ENCODE measurements at places on chromosomes 4 and X.

- DNase-seq, result no peak
These were observed 29.4 kb downstream of the XG start for GRCh38 chrX:2781226-2781571.

- no peak for DNase-seq
These were observed 385.6 kb upstream of the FGF16 start for GRCh38 chrX:77061545-77061944.

GRCh38 chrX:152177052-152177451, 38.7 kb upstream of the MAGEA10 start:
- DNase-seq, result no peak

- no peak for DNase-seq
These were observed 492 bp upstream of the NKX3-2 start for GRCh38 chr4:13544606-13545393.

GRCh38 chr4:184666670-184667069, 17.1 kb downstream of the PRIMPOL start:
- no peak for DNase-seq

DNA sequence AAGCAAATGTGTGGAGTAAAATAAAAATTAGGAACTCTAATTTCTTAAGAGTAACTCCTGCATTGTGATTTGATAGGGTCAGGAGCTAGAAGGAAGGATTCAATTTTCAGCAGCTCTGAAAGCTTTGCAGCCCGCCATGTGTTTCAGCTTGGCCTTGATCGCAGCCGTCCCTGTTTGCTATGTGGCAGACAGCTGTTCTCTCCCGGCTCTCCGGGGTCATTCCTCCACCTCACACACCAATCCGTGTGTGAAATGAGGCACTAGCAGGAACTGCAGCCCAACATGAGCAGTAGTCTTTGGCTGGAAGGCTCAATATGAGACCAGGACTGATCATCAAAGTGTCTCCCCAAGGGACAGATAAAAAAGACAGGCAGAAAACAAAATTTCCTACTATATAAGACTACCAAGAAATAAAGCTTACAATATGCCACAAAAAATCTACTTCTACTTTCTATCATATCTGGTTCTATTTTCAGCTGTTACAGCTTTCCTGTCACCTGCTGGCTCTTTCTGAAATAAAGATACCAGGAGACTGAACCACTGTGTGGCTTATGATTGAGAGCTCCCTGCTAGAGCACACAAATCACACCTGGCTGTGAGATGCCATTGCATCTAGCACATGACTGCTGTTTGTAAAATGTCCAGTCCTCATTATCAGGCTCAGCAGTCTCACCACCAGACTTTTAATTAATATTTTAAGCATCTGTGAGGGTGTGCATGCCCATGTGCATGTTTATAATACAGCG, 44.1 kb upstream of the SEC24B start:
- DNase-seq, result no peak

DNA sequence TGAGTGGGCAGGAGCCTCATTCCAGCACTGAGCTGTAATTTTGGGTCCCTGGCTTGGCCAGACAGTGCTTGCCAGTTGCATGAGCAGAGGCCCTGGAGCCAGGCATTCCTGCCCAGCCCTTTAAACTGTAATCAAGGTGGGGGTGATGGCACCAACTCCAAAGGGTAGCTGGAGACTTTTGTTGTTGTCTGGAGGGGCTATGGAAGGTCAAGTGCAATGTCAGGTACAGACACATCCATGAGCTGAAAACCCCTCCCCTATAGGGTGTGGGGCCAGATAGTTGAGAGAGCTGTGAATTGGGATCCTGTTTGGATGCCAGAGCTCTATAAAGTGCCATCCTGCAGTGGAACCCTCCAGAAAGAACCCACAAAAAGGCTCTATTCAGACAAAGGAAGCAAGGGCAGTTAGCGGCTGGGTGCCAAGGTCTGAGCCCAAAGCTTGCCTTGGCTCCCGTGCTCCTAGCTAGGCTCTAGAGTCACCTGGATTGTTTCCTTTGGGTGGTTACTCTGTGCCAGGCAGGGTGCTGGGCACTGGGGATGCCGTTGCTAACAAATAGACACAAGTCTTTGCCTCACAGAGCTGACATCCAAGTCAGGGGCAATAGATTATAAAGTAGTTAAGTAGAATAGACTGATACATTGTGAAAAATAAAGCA, 163.0 kb downstream of the EFNB1 start:
- DNase-seq, result no peak

- no peak for DNase-seq
These were observed 50.7 kb downstream of the THAP9 start for GRCh38 chr4:82951196-82951595.

GRCh38 chrX:153469811-153470410, 465 bp downstream of the HAUS7 start:
- DNase-seq, result no peak

- no peak for DNase-seq
These were observed 38.0 kb downstream of the PCGF3 start for GRCh38 chr4:743463-744211.

DNA sequence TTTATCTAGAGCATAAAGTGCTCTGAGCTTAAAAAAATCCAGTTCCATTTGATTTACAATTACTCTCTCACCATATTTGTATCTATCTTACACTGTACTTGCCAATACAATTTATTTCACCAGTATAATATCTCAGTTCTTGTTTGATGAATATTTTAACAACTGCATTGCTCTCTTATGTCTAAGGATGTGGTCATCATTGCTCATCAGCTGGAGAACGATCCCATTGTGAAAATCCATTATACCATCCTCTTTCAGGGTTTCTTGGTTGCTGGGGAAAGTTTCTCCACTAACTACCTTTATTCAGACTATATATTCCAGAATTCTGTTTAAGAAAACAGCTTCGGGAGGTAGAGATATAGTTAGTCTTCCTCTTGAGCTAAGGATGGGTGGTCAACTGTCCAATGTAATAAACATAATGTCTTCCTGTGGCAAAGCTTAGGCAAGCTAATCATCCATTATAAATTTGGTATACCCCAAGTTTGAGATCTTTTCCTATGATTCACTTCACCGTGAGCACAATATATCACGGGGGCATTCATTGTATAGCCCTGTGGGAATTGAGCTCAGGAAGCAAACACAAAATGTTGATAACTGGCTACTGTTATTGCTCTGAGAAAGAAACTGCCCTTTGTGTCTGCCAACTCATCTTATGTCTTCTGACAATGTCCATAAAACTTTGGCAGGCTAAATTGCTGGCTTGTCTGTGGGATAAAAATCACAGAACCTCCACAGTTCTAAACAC, 2361.9 kb downstream of the ARAP2 start:
- no peak for DNase-seq

DNA sequence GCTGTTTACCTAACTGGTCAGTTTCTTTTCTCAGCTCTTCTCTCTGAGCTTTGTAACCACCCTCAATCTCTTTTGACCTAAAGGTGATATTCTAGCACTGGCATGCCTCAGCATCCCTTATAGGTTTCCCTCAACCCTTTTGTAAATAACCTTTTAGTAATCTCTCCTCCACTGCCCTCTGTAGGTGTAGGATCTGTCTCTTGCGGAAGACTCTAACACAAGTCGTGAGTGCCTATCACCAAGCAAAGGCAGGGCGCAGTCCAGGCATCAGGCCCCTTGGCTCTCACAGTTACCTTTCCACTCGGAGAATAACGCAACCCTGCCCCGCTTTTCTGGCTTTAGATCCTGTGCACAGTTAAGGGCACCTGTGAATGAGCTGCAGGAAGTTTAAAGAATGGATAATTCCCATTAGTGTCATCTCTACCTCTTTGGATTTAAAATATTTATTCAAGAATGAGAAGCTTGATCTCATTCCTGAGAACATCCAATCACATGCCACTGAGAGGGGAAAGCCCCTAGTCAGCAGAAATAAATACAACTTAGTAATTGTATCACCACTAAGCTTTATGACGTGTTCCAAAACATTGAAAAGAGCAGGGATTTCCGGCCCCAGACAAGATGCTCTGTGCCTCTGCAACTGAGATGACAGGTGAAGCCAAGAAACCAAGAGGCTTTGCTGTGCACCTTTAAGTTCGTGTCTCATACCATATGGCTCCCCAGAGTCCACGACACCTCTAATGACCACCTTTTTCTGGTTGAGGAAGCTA, 58.8 kb downstream of the SPINK2 start:
- no peak for DNase-seq

DNA sequence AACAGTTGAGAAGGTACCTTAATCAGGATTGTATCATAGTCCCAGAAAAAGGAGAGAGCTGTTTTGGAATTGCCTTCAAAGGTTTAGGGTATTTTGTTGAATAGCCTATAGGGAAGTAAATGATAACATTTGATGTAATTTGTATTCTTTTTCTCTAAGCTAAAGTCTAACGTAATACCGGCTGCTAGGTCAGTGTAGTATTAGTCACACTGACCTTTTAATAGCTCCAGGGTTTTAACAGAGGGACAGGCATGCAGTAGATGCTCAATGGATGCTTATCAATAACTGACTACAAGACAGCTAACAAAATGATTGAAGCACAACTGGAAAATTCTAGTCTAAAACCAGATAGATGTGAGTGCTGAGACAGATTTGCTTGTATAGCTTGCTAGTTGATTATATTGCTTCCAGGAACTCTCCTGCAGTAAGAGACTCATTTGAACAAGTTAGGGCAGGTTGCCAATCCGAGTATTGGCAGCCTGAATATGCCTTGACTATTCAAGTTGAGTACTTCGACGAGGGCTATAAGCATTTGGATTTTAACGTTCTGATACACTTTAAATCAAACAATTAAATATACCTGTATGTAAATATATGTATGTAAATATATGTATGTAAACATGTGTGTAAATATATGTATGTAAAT, 16.5 kb upstream of the PNPLA4 start:
- DNase-seq, result no peak

DNA sequence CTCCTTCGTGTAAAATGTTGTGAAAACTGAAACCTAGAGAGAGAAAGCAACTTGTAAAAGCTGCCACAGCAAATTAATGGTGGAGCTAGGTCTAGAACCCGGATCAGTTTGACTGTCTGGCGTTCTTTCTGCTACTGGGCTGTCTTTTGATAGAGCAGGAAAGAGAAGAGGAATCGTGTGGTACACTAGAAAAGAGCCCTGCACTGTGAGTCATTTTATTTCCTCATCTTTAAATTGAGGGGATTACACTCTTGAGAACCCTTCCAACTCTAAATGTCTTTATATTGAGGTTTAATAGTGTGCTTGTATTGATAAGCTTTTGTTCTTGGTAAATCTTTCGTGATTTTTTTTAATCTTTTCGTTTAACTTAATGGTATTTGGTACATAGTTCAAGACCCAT, 4.3 kb downstream of the WDR44 start:
- no peak for DNase-seq

GRCh38 chr4:7157666-7158065, 34.7 kb upstream of the SORCS2 start:
- peak; percentile 56 for DNase-seq
